Adrenal gland (tissue), 19 donors: ENCODE measurements at places on chromosomes 5 and 9. TPM values are rescaled to one million over a fixed set of nuclear protein-coding genes. Genes with fewer than 3 reads are reported as not detected.

The LOX gene
- total RNA-seq: 8.2 TPM

The NR6A1 gene
- total RNA-seq: 1.4 TPM

The PTPDC1 gene
- 8.6 TPM for total RNA-seq

The NR2F1-AS1 gene
- total RNA-seq: 24.0 TPM

The UNC5A gene
- not detected for total RNA-seq

The NMUR2 gene
- total RNA-seq: not detected

The F2RL2 gene
- not detected for total RNA-seq

The MARVELD2 gene
- total RNA-seq: 0.83 TPM

The PPP3R2 gene
- total RNA-seq: not detected

The SVEP1 gene
- total RNA-seq: 3.7 TPM

The PTPN3 gene
- total RNA-seq: 1.6 TPM

The AHRR gene
- total RNA-seq: 1.8 TPM

The FOXD4L6 gene
- total RNA-seq: not detected

The SMIM27 gene
- total RNA-seq: 5.0 TPM

The DIPK1B gene
- total RNA-seq: 13.6 TPM

The WDR38 gene
- not detected for total RNA-seq

The C9orf43 gene
- 2.1 TPM for total RNA-seq

The TAF11L10 gene
- total RNA-seq: not detected
